Effector memory CD4-positive, alpha-beta T cell (primary cell): ENCODE measurements at places on chromosomes 5 and 9.

DNA sequence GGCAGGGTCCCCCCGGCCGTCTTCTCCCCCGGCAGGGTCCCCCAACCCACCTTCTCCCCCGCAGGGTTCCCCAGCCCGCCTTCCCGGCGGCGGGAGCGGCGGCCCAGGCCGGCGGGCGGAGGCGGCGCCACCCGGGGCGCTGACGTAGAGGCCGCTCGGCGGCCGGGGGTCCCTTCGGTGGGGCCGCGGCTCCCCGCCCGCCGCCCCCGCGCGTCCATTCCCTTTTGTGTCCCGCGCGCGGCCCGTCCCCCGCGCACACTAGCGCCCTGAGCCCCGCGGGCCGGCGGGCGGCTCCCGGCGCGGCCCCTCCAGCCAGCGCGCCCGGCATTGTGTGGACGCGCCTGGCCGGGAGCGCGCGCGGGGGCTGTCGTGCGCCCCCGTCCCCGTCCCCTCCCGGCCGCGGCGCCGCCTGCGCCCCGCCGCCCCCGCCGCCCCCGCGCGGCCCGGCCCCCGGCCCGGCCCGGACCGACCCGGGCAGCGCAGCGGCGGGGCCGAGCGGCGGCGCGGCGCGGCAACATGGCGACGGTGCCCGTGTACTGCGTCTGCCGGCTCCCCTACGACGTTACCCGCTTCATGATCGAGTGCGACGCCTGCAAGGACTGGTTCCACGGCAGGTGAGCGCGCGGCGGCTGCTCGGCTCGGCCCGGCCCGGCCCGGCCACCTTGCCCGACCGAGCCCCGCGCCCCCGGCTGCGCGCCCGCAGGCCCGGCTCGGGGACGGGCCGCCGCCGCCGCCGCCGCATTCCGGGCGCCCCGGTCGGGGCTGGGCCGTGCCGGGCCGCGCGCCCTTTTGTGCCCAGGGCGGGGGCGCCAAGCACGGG is at the start of gene PHF2:
Gene PHF2 (plus strand): TSS at position 327 of the 820 bp plus-strand sequence. CDS start 190 bp downstream, at position 517.
- DNase-seq: peak; percentile 14

- DNase-seq: no peak
Measured at GRCh38 chr5:72374844-72375243, 54.7 kb downstream of the PTCD2 start.

GRCh38 chr5:103590221-103590620 is 27.6 kb upstream of the NUDT12 start:
- DNase-seq: no peak

DNA sequence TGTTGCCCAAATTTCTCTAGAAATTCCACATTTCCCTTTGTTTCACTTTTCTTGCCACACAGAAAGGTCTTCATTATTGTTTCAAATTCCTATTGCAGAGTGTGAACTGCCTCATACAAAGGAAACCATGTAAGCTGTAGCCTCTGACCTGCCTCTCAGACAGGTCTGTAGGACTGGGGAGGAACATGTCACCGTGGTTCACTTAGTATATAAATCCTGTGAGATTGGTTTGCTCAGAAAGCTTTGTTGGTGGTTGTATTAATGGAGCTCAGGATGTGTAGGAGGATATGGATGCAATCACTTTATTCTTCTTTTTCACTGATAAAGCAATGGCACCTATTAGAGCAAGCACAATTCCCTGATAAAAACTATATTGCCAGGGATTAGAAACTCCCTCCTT is 4.2 kb downstream of the SGCD start:
- no peak for DNase-seq
